ENCODE measurements at places on chromosomes 13 and 19. TPM values are rescaled to one million over a fixed set of nuclear protein-coding genes. Genes with fewer than 3 reads are reported as not detected.

The GPR183 gene
- 22.8 TPM for total RNA-seq

The HSPB6 gene
- total RNA-seq, result 25.4 TPM

The PLK5 gene
- 0.37 TPM for total RNA-seq

The NTN5 gene
- 0.53 TPM for total RNA-seq

The HSD17B14 gene
- total RNA-seq, result 3.4 TPM

The ATP4B gene
- not detected for total RNA-seq

DNA sequence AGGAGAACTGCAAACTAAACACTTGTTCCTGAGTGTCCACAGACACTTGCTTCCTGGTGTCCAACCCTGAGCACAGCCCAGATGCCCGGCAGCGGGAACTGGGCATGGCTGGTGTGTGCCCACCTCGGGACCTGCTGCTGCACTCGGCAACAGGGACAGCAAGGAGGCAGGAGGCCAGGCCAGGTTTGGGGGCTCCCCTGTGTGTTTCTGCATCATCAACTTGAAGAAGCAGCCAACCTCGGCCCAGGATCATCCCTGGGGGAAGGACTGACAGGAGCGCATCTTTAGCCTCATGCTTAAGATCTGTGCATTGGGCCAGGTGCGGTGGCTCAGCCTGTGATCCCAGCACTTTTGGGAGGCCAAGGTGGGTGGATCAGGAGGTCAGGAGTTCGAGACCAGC lies 35.1 kb upstream of the LDLR start:
- DNase-seq, result no peak

- DNase-seq, result no peak
These were observed 34.1 kb downstream of the STK24 start for GRCh38 chr13:98542568-98543377.

DNA sequence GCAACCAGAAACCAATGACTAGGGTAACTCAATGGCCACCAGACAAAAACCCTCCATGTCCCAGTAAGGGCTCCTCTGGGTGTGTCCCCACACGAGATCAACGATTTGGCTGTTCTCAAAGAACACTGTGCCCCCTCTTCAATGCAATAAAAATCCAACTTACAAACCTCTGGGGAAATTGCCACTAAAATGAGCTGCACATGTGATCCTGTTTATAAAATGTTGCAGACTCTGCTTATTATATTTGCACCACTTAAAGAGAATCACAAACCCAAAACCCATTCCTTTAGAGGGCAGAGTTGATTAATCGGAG lies 80.5 kb downstream of the STK24 start:
- no peak for DNase-seq

GRCh38 chr13:109670776-109671175 lies 115.6 kb downstream of the IRS2 start:
- no peak for DNase-seq

- DNase-seq, result no peak
These were observed 46.9 kb downstream of the TEX29 start for GRCh38 chr13:111367340-111367739.

GRCh38 chr19:17402982-17403855 lies 2.2 kb downstream of the BST2 start:
- DNase-seq, result no peak

- DNase-seq, result no peak
These were observed 12.1 kb downstream of the TYK2 start for GRCh38 chr19:10368101-10368803.

- no peak for DNase-seq
These were observed 36.4 kb downstream of the MAU2 start for GRCh38 chr19:19356901-19357566.

DNA sequence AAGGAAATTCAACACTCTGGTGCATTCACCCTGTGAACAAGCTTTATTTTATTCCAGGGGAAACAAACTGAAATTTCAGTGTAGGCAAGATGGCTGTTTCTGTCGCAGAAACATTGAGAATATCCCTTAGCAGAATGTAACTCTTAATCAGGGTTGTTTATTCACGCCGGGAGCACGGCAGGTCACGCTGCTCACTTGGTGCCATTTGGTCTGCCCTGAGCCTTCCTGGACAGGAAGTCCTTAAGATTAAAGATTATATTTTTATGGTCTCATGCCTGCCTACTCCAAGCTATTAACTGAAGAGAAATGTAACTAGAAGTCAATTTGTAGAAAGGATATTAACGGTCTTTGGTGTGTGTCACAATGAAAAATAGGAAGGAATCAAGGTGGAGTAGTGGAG lies 185.3 kb upstream of the ARGLU1 start:
- peak; percentile 23 for DNase-seq

- no peak for DNase-seq
These were observed 5.7 kb upstream of the TEX26 start for GRCh38 chr13:30926781-30927180.
